ENCODE measurements at places on chromosomes 2 and 18. TPM values are rescaled to one million over a fixed set of nuclear protein-coding genes. Genes with fewer than 3 reads are reported as not detected.
A peak's percentile ranks its signal among the peaks of the same experiment; 100 is the strongest.

Gene SKOR2
- total RNA-seq = not detected

Gene ATP6V1B1
- not detected for total RNA-seq

Gene GAL3ST2
- 364 TPM for total RNA-seq

- H3K36me3 ChIP-seq = no peaks in the 10 kb centered on the region
- H3K27me3 ChIP-seq = no peaks in the 10 kb centered on the region
- no peak overlapping the region for H3K27ac ChIP-seq
- no peak for DNase-seq
- no peaks in the 10 kb centered on the region for H3K4me1 ChIP-seq
Observed at GRCh38 chr2:198662905-198663304, 794.8 kb downstream of the SATB2 start.

Gene ERICH2
- total RNA-seq = not detected

Gene COL4A3
- total RNA-seq = 0.41 TPM

Gene MYOM1
- 7.1 TPM for total RNA-seq

DNA sequence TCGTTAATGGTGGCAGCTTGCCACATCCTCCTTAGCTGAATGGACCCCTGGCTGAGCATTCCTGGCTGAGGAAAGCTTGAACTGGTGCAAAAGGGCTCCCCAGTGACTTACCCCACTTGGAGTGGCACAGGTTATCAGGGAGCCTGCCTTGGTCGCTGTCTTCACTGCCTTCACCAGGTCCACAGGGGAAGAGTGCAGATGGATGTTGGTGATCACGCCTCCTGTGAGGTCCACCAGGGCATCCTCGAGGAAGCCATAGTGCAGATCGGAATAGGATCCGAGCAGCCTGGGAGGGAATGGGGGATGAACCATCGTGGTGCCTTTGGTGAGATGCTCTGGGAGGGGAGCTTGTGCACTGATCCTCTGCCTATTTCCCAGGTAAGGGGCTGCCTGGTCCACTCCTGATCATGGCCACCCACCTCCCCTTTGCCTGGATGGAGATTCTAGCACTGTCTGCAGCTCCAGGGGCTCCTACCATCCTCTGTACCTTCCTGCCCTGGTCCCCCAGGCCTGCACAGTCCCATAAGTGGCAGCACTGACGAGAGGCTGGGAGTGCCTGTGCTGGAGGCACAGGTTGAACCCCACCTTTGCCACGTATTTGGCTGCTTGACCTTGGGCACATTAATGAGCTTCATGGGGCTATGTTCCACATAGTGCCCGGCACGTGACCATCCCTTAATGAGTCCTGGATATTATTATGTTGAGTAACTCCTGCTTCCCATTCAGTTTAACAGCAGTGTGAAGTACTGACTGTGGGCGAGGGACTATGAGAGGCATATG lies 43.0 kb downstream of the CAPN13 start:
- H3K4me1 ChIP-seq = no peaks in the 10 kb centered on the region
- no peaks in the 10 kb centered on the region for H3K27me3 ChIP-seq
- no peak overlapping the region for H3K4me3 ChIP-seq
- no peak overlapping the region for H3K27ac ChIP-seq
- no peaks in the 10 kb centered on the region for H3K36me3 ChIP-seq

DNA sequence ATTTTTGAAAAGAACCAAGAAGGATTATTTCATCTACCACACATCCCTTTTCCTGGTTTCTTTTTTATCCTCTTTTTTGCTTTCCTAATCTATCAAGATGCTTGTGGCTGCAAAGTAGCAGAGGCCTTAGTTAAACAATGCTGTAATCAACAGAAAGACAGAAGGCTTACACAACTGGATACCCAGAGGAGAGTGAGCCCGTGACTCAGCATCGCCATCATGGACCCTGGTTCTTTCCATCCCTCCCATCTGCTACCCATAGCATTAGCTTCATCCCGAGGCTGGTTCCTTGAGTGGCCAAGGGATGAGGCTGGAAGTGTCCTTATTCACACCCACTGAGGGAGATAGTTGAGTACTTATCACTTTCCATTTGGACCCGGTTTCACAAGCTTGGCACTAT lies 7.5 kb upstream of the HAAO start:
- H3K27ac ChIP-seq = no peak overlapping the region
- H3K36me3 ChIP-seq = no peaks in the 10 kb centered on the region
- no peak for DNase-seq

- no peaks in the 10 kb centered on the region for H3K4me1 ChIP-seq
- no peaks in the 10 kb centered on the region for H3K27me3 ChIP-seq
- H3K27ac ChIP-seq = no peak overlapping the region
- H3K36me3 ChIP-seq = no peaks in the 10 kb centered on the region
Observed at GRCh38 chr18:62659698-62660097, 55.6 kb upstream of the PHLPP1 start.

DNA sequence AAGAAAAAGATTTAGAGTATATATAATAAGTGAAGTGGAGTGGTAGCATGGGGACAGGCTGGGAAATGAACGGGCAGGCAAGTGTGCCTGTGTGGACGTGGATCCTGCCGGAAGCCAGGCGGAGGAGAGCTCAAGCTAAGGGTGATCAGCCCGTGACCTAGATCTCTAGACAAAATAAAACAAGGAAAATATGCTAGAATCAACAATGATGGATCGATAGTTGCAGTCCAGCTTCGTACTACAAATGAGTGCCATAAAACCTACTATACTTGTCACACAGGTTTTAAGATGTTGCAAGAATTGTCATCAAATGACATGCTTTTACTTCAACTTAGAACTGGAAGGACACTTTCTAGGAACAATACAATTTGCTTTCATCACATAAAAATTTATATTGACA lies 8.5 kb downstream of the EIF2AK2 start:
- peaks cover 12% of the 10 kb centered on the region for H3K36me3 ChIP-seq
- no peaks in the 10 kb centered on the region for H3K27me3 ChIP-seq
- peak overlapping the region; percentile 35 for H3K27ac ChIP-seq
- H3K4me1 ChIP-seq = peaks cover 19% of the 10 kb centered on the region

- no peaks in the 10 kb centered on the region for H3K36me3 ChIP-seq
- no peak for DNase-seq
- no peak overlapping the region for H3K4me3 ChIP-seq
- H3K27ac ChIP-seq = no peak overlapping the region
- no peaks in the 10 kb centered on the region for H3K27me3 ChIP-seq
Observed at GRCh38 chr2:31302940-31303563, 69.1 kb downstream of the EHD3 start.

DNA sequence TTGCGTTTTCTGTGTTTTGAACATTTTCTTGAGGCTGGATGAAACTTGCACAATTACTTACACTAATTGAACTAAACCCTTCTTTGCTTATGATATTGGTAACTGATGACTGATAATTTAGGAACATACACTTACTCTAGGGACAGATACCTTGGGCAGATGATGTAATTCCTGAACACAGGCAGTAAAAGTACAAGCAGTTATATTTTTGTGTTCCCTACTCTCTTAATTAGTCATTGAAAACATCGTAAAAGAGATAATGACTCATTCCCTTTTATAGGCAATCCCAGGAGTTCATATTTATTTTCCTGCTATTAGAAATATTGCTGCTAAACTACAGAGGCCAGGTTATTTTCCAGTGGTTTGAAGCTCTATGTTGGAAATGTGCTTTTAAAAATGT lies 46.4 kb downstream of the CCDC85A start:
- DNase-seq = no peak
- no peak overlapping the region for H3K27ac ChIP-seq
- H3K36me3 ChIP-seq = no peaks in the 10 kb centered on the region
- no peak overlapping the region for H3K4me3 ChIP-seq
- no peaks in the 10 kb centered on the region for H3K27me3 ChIP-seq

Gene NMUR1
- 0.32 TPM for total RNA-seq

DNA sequence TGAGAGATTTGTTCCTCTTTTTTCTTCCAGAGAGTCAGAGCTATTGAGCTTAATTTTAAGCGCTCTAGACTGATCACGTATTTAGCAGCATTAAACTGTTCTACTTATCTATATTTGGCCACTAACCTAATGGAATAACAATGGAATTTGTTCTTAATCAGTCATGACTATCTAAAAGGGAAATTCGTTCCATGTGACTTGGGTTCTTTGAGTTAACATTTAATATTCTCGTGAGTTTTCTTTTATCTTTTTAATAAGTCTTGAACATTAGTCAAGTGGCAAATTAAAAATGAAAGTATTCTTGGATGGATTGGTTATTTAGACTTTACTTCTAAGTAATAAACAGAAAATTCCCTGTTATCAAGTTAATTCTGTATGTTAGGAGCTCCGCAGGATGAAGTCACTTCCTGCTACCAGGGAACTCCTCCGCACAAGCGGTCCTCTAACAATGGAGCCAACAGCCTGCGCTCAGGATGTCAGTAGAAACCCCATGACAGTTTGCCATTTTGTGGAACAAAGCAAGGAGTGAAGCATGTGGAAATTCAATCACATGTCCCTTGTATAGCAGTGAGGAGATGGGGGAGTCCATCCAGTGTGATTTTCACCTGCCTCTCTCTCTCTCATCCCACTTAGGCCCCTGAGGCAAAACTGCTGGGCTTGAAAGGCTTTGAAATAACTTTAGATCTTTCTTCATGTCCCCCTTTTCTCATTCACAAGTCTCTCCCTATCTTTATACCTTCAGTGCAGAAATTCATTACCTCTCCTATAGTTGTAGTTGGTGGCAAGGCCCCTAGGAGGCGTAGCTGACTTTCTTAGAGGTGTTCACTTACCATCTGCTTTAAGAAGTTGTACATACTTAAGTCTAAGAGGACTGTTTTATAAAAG lies 138.1 kb downstream of the WDR7 start:
- H3K36me3 ChIP-seq = no peaks in the 10 kb centered on the region
- H3K27ac ChIP-seq = no peak overlapping the region
- peak; percentile 22 for DNase-seq
- no peak overlapping the region for H3K4me3 ChIP-seq
- H3K4me1 ChIP-seq = no peaks in the 10 kb centered on the region

Gene KIAA2012
- not detected for total RNA-seq

DNA sequence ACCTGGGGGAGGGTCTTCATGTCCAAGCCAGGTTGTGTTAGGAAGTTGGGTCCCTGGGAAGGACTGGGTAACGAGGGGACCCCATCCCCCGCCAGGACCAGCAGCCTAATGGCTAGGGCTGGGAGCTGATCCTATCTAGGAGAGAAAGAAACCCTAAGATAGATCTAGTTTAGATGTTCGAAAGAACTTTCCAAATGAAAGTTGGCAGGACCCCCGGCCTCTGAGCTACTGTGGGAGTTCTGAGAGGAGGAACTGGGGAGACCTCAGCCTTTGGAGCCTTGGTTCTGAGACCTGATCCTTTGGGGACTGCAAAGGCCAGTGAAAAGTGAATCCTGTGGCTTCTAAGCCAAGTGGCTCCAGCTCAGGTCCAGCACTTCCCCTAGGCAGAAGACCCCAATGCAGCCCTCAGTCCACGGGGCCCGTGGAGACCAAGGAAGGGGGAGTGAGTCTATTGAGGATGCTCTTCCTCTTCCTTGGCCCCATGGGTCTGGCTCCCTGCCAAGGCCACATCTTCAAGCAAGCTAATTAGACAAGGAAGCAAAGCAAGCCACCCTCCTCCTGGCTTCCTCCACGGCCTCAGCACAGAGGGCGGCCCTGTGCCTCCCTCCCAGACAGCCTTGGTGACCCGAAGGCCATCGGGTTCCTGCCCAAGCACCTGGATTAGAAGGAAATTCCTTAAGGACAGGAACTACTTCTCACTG lies 23.5 kb downstream of the CCT7 start:
- H3K27me3 ChIP-seq = no peaks in the 10 kb centered on the region
- H3K27ac ChIP-seq = no peak overlapping the region
- DNase-seq = peak; percentile 35
- H3K4me3 ChIP-seq = no peak overlapping the region

- no peak overlapping the region for H3K27ac ChIP-seq
- no peaks in the 10 kb centered on the region for H3K4me1 ChIP-seq
- no peaks in the 10 kb centered on the region for H3K27me3 ChIP-seq
Observed at GRCh38 chr2:144415386-144415785, 104.5 kb downstream of the ZEB2 start.

DNA sequence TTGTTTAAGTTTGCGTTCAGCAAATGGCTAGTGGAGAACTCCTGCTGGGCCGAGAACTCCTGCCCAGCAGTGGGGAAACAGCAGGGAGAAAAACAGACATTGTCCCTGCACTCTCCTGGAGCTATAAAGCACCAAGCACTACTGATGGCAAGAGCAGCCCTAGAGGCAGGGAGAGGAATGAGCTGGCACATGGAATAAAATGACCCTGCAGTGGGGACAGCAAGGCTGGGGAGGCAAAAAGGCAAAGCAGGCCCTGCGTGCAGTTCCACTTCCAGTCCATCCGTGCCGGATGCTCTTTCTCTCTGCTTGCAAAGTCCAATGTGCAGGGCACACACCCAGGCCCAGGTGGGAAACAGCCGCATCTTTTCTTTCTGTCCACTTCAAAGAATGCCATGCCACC lies 415.5 kb downstream of the LRATD1 start:
- DNase-seq = no peak
- H3K27me3 ChIP-seq = no peaks in the 10 kb centered on the region
- H3K36me3 ChIP-seq = no peaks in the 10 kb centered on the region
- no peak overlapping the region for H3K4me3 ChIP-seq

- no peaks in the 10 kb centered on the region for H3K4me1 ChIP-seq
- no peaks in the 10 kb centered on the region for H3K27me3 ChIP-seq
- H3K27ac ChIP-seq = no peak overlapping the region
- no peak overlapping the region for H3K4me3 ChIP-seq
Observed at GRCh38 chr2:23335550-23335949, 49.4 kb upstream of the KLHL29 start.

Gene MAPK4
- total RNA-seq = 8.6 TPM

DNA sequence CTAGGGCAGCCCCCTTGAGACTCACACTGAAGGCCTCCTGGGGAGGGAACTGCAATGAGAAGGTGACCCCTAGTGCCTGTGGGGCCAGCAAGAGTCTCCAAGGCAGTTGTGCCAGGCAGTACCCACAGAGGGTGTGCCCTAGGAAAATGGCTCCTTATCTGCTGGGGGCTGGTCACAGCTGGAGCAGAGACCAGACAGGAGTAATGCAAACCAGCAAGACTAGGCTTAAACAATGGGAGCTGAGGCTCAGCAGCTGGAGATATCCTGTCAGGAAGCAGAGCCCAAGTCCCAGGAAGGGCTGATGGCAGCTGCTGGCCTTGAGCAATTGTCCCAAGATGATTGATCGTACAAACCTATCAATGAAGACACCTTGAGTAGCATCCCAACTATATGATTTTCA lies 26.8 kb upstream of the E2F6 start:
- peaks cover 6% of the 10 kb centered on the region for H3K27me3 ChIP-seq
- no peak for DNase-seq
- H3K27ac ChIP-seq = no peak overlapping the region
- no peaks in the 10 kb centered on the region for H3K4me1 ChIP-seq

GRCh38 chr2:184125867-184126266 lies 472.5 kb upstream of the ZNF804A start:
- no peaks in the 10 kb centered on the region for H3K4me1 ChIP-seq
- no peak overlapping the region for H3K27ac ChIP-seq
- DNase-seq = no peak
- H3K36me3 ChIP-seq = no peaks in the 10 kb centered on the region
